Activated T-helper 9 cell treated with anti-CD3 and anti-CD28 coated beads, Interleukin-2, amount 50 U/mL, for 16 hours (primary cell): ENCODE measurements at places on chromosomes 1 and 21.

- DNase-seq = no peak
These were observed 303.2 kb upstream of the FAM78B start for GRCh38 chr1:166470014-166470413.

DNA sequence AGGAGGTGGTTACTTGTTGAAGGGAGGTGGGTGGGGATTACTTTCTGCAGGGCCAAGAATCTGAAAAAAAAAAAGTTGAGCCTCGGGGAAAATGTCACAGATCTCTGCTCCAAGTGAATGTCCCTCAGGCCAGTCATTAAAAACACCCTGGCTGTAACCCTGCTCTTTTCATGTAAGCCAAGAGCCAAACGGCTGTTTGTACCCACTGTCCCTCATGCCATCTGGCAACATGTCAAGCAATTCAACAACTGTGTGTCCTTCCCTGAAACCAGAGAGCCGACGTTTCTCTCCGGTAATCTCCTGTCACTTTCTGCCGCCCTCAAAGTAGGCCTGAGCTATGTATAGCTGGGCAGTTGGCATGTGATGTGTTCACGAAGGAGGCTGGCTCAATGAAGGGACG, 14.7 kb downstream of the CASQ2 start:
- no peak for DNase-seq

- no peak for DNase-seq
These were observed 2.3 kb upstream of the ATP2B4 start for GRCh38 chr1:203624341-203624712.

GRCh38 chr1:21064057-21064456, 112.6 kb downstream of the EIF4G3 start:
- no peak for DNase-seq

- no peak for DNase-seq
These were observed 63.7 kb upstream of the DPT start for GRCh38 chr1:168792592-168793125.
